ENCODE measurements at places on chromosomes 5 and 9. TPM values are rescaled to one million over a fixed set of nuclear protein-coding genes. Genes with fewer than 3 reads are reported as not detected.

- H3K36me3 ChIP-seq: no peaks in the 10 kb centered on the region
- no peak overlapping the region for H3K27ac ChIP-seq
- no peaks in the 10 kb centered on the region for H3K4me1 ChIP-seq
These were observed 467.1 kb upstream of the ST8SIA4 start for GRCh38 chr5:101370181-101370580.

- H3K27me3 ChIP-seq: no peaks in the 10 kb centered on the region
- no peaks in the 10 kb centered on the region for H3K36me3 ChIP-seq
- peaks cover 77% of the 10 kb centered on the region for H3K4me1 ChIP-seq
- no peak for DNase-seq
These were observed 125.0 kb upstream of the STC2 start for GRCh38 chr5:173453167-173453566.

DNA sequence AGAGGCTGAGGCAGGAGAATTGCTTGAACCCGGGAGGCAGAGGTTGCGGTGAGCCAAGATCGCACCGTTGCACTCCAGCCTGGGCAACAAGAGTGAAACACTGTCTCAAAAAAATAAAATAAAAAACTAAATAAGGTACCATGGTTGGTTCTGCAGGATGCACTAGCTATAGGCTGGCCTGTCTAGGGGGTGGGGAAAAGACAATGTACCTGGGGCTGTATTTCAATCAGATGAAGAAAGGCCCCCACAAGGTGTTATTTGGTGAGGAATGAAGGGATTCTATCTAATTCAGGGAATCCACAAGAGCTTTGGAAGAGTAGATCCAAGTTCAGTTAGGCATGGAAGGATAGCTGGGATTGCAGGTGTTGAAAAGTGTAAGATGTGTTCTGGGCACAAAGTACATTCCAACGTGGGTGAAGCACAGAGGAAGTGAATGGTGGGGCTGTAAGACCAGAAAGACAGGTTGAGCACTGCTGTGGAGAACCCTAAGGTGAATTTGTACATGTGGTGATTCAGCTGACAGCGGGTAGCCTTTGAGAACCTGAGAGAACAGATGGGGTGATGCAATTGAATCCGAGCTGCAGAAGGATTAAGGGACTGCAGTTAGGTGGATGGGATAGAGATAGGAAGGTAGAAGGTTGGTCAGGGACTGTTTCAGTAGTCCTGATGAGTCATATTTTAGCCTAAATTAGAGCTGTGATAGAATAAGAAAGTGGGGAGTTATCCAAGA is 71.8 kb downstream of the CAST start:
- peak; percentile 98 for DNase-seq
- peaks cover 38% of the 10 kb centered on the region for H3K4me1 ChIP-seq
- peak overlapping the region; percentile 61 for H3K27ac ChIP-seq

DNA sequence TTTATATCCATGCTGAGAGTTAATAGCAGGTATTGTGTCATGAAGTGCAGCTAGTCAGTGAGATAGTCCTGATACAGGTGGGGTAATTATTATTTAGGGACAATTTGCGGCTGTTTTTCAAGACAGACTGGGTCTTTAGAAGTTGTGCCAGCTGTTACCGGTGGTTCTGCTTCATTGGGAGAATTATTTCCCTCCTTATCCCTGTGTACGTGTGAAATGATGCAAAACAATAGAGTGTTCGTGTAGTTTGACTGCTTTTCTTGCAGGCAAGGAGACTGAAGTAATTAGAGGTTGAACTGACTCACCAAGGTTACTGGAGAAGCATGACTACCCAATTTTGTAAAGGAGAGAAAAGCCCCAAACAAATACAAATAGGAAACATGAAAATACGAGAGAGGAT is 101.7 kb downstream of the ARRDC3 start:
- H3K27me3 ChIP-seq: no peaks in the 10 kb centered on the region
- H3K4me3 ChIP-seq: peak overlapping the region; percentile 70
- peak overlapping the region; percentile 97 for H3K27ac ChIP-seq

DNA sequence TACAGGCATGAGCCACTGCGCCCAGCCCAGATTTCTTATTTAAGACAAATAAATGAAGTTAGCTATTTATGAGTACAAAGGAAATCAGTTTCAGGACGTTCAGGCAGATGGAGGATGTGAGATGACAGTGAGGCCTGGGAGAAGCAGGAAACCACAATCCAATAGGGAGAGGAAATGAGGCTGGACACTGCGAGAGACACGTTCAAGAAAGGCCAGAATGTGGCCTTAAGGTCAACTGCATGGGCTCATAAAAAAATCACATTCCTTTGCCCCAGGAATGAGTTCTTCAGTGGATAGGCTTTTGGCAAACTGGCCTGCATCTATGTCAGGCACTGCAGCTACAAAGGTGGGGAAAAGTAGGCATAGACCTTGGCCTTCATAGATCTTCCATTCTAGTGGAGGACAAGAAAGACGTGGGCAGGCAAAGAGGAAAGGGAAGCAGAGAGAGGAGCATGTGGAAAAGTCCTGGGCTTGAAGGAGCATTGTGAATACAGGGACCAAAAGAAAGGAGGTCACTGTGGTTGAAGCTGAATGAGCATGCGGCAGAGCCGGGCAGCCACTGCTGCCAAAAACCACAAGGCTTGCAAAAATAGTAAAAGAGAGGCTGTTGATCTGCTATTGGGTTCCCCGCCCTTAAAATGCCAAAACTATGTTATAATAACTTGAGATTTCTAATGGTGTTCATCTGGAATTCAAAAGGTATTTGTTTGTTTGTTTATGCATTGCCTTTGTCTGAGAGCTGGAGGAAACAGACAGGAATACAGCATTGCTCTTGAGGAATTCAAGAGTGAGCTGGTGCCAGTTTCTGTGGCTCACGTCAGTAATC is 133.0 kb downstream of the GNA14 start:
- H3K4me3 ChIP-seq: no peak overlapping the region
- H3K36me3 ChIP-seq: no peaks in the 10 kb centered on the region
- no peak overlapping the region for H3K27ac ChIP-seq
- peak; percentile 69 for DNase-seq
- no peaks in the 10 kb centered on the region for H3K4me1 ChIP-seq

- no peaks in the 10 kb centered on the region for H3K27me3 ChIP-seq
- no peak for DNase-seq
- peaks cover 6% of the 10 kb centered on the region for H3K4me1 ChIP-seq
- H3K27ac ChIP-seq: no peak overlapping the region
- no peaks in the 10 kb centered on the region for H3K36me3 ChIP-seq
These were observed 64.8 kb downstream of the HSPA4 start for GRCh38 chr5:133116601-133117000.

GRCh38 chr5:35212122-35212982 is 17.9 kb downstream of the PRLR start:
- peaks cover 28% of the 10 kb centered on the region for H3K27me3 ChIP-seq
- no peak for DNase-seq
- no peaks in the 10 kb centered on the region for H3K36me3 ChIP-seq
- no peak overlapping the region for H3K4me3 ChIP-seq

DNA sequence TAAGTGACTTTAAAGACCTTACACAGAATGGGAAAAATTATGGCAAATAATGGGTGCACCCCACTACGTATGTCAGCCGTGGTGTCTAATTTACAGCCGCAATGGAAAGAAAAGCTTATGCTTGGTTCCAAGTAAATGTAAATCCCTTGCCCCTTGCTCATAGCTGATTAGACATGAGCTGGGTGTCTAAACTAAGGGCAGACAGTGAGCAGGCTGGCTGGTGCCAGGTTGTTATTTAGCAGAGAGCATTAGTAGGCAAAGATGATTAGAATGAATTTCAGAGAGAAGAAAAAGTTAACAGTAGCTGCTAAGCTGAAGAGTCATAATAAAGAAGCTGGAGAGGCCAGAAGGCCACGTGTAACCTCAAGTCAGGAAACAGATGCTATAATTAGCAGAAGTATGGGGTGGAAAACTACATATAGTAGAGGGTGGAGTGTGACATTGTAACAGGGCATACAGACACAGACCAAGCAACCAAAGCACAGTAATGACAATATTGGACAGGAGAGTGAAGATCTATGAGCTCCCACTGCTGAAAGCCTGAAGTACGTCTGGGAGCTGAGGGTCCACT is 257.7 kb downstream of the MCTP1 start:
- no peaks in the 10 kb centered on the region for H3K36me3 ChIP-seq
- H3K27ac ChIP-seq: no peak overlapping the region
- no peak for DNase-seq
- H3K4me3 ChIP-seq: no peak overlapping the region

GRCh38 chr9:14565352-14566016 is 127.7 kb downstream of the ZDHHC21 start:
- no peak overlapping the region for H3K27ac ChIP-seq
- no peak for DNase-seq
- no peaks in the 10 kb centered on the region for H3K27me3 ChIP-seq
- no peaks in the 10 kb centered on the region for H3K4me1 ChIP-seq
- H3K36me3 ChIP-seq: no peaks in the 10 kb centered on the region

DNA sequence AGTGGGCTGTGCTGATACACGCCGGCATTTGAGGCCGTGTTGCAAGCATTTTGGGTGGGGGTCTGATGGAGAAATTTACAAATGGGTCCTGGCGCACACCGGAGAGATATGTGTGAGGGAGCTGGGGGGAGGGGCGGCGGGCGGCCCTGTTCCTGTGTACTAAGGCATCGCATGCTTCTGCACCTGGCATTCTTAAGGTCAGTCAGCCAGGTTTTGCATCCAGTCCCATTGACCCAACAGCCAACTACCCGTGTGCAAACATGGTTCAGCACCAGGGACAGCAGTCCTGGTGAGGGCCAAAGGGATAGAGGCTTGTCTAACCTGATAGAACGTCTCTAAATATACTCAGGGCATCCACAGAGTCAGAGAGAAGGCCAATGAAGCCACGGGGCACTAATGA is 839 bp downstream of the GABRG2 start:
- H3K36me3 ChIP-seq: no peaks in the 10 kb centered on the region
- H3K4me3 ChIP-seq: no peak overlapping the region
- DNase-seq: peak; percentile 34

- peaks cover 16% of the 10 kb centered on the region for H3K27me3 ChIP-seq
- no peak for DNase-seq
- H3K4me3 ChIP-seq: no peak overlapping the region
- H3K4me1 ChIP-seq: no peaks in the 10 kb centered on the region
- no peak overlapping the region for H3K27ac ChIP-seq
These were observed 43.1 kb downstream of the SAXO1 start for GRCh38 chr9:18989865-18990264.

DNA sequence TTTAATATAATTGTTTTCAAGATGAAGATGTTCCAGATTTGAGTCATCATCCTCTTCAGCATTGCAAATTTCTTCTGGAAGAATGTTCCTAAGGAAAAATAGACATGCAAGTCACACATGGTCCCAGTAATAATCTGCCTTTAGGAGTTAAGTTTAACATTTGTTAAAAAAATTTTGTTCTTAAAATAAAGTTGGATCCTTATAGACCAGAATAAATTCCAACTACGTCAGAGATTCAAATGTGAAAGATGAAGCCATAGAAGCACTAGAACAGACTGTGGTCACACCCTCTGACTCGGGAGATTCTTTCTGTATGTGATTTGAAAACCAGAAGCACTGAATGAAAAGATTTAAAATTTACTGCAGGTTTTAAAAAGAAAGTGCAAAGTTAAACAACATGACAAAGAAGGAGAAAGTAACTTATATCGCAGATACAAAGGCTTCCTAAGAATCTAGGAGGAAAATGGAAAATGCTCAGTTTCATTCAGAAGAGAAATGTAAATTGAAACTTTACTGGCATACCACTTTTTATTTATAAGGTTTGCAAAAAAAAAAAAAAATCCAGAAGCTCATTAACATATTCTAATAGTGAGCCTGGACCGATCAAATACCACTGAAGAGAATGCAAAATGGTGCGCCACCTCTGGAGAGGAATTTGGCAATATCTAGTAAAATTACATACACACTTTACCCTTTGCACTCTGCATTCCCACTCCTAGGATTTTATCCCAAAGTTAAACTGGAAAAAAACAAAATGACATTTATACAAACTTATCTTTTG is 14.3 kb upstream of the ASPN start:
- H3K4me3 ChIP-seq: no peak overlapping the region
- no peak overlapping the region for H3K27ac ChIP-seq
- H3K4me1 ChIP-seq: peaks cover 1% of the 10 kb centered on the region
- H3K36me3 ChIP-seq: no peaks in the 10 kb centered on the region
- H3K27me3 ChIP-seq: no peaks in the 10 kb centered on the region
- DNase-seq: no peak

DNA sequence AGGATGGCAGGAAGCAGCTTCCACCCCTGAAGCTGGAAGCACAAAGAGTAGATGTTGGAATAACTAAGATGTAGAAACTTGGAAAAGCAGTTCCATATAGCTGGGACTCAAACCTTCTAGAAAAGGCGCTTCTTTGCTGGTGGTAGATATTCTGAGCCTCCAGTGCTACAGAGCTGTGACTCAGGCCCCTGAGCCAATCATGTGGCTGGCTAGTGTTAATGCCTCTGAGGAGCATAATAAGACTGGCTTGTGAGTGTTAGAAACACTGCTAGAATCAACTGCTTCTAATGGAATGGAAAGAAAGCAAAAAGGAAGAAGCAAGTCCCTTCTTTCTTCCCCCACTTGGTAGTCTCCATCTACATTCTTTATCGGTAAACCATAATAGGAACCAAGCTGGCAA is 234.2 kb upstream of the DMAC1 start:
- no peak for DNase-seq
- no peak overlapping the region for H3K4me3 ChIP-seq
- H3K36me3 ChIP-seq: no peaks in the 10 kb centered on the region
- no peak overlapping the region for H3K27ac ChIP-seq

DNA sequence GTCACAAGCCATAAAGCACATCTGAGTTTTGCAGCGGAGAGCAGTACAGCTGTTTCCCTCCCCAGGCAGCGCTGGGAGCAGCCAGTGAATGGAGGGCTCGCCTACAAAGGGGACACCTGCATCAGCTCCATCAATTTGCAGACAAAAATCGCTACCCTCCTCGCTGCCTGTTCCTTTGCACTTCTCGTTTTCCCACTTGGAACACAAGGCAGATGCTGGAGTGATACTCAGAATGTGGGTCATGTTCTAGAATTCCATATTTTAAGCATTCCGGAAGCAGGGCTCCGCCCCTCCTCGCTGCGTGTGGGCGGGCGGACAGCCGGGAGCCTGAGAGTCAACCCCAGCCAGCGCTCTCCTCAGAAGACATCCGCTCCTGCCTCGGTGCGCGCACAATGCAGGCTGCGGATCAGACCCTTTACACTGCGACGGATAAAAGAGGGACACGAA is 92.1 kb downstream of the LMNB1 start:
- H3K27ac ChIP-seq: no peak overlapping the region
- no peaks in the 10 kb centered on the region for H3K36me3 ChIP-seq
- DNase-seq: no peak
- H3K27me3 ChIP-seq: no peaks in the 10 kb centered on the region

- no peaks in the 10 kb centered on the region for H3K4me1 ChIP-seq
- peak; percentile 17 for DNase-seq
- no peak overlapping the region for H3K4me3 ChIP-seq
- no peak overlapping the region for H3K27ac ChIP-seq
- H3K36me3 ChIP-seq: no peaks in the 10 kb centered on the region
- H3K27me3 ChIP-seq: no peaks in the 10 kb centered on the region
These were observed 3.3 kb downstream of the RNF183 start for GRCh38 chr9:113299800-113300292.

GRCh38 chr9:132948482-132949050 is 4.2 kb upstream of the TSC1 start:
- H3K27ac ChIP-seq: no peak overlapping the region
- no peaks in the 10 kb centered on the region for H3K36me3 ChIP-seq
- H3K27me3 ChIP-seq: no peaks in the 10 kb centered on the region
- H3K4me1 ChIP-seq: peaks cover 15% of the 10 kb centered on the region
- no peak overlapping the region for H3K4me3 ChIP-seq

CD274 gene
- 4.4 TPM for total RNA-seq

STC2 gene
- 42.2 TPM for total RNA-seq

SOHLH1 gene
- not detected for total RNA-seq

BRINP1 gene
- total RNA-seq: not detected

FAM114A2 gene
- 18.9 TPM for total RNA-seq

PCA3 gene
- total RNA-seq: not detected

FOXD4 gene
- total RNA-seq: not detected

ANKRD20A1 gene
- total RNA-seq: not detected
